ENCODE measurements at places on chromosomes 4 and X. TPM values are rescaled to one million over a fixed set of nuclear protein-coding genes. Genes with fewer than 3 reads are reported as not detected.

GRCh38 chr4:52751487-52751911, 274 bp upstream of the ERVMER34-1 start:
- H3K27me3 ChIP-seq = no peaks in the 10 kb centered on the region
- no peaks in the 10 kb centered on the region for H3K4me1 ChIP-seq
- H3K27ac ChIP-seq = peak overlapping the region; percentile 64

ODAPH gene
- not detected for total RNA-seq

TBC1D8B gene
- 5.3 TPM for total RNA-seq

SPANXA1 gene
- total RNA-seq = not detected

DNA sequence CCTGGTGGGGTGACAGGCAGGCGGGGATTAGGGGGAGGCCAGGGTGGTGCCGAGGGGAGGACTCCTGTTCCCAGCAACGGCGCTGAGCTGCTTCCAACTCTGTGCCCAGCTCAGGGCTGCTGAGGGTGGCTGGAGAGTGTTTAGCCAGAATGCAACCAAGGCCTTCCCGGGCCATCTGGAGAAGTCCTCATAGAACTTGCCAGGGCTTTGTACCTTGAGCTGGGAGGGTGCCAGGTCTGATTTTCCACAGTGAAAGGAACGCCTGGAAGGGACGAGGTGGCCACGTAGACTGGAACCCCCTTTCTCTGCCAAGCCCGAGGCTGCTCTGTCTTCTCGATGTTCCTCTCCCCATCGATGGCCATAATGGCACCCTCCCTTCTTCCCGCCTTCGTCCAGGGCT, 57.0 kb upstream of the GPR78 start:
- no peaks in the 10 kb centered on the region for H3K4me1 ChIP-seq
- no peak overlapping the region for H3K4me3 ChIP-seq
- no peaks in the 10 kb centered on the region for H3K36me3 ChIP-seq
- no peaks in the 10 kb centered on the region for H3K27me3 ChIP-seq
- H3K27ac ChIP-seq = no peak overlapping the region

DNA sequence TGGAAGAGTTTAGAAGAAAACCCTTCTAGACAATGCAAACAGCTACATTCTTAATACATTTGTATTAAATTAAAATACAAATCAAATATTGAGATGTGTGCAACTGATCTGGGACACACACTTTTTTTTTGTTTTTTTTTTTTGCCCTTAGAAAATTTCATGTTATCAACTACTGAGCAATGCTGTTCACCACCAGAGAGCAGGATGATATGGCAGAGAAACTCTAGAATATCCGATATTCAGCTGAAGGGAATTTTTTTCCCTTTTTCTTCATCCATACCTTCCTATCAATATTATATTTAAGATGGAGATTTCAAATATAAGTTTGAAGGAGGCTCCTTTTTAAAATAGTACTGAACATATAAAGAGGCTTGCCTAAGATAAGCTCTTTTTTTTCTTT, 1.0 kb downstream of the NDST3 start:
- H3K27me3 ChIP-seq = peaks cover 13% of the 10 kb centered on the region
- H3K27ac ChIP-seq = no peak overlapping the region
- no peaks in the 10 kb centered on the region for H3K4me1 ChIP-seq
- H3K4me3 ChIP-seq = no peak overlapping the region

DNA sequence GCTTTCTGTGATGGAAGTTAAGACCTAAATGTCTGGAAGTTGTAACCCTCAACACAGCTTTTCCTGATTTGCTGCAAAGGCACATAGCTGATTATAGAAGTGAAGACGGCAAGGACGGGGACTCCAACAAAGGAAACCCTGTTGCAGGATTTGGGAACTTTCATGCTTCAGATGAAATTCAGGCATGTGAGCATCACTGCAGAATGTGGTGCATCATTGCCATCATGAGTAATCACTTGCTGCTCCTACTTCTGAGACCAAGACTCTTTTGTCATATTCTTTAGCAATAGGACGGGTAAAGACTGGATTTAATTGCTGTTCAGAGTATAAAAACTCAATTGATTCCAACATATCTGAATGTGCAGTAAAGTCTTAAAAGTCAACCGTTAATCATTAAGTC, 35.8 kb downstream of the YIPF6 start:
- no peak overlapping the region for H3K27ac ChIP-seq
- no peaks in the 10 kb centered on the region for H3K4me1 ChIP-seq
- H3K36me3 ChIP-seq = no peaks in the 10 kb centered on the region
- DNase-seq = no peak
- H3K4me3 ChIP-seq = no peak overlapping the region

DNA sequence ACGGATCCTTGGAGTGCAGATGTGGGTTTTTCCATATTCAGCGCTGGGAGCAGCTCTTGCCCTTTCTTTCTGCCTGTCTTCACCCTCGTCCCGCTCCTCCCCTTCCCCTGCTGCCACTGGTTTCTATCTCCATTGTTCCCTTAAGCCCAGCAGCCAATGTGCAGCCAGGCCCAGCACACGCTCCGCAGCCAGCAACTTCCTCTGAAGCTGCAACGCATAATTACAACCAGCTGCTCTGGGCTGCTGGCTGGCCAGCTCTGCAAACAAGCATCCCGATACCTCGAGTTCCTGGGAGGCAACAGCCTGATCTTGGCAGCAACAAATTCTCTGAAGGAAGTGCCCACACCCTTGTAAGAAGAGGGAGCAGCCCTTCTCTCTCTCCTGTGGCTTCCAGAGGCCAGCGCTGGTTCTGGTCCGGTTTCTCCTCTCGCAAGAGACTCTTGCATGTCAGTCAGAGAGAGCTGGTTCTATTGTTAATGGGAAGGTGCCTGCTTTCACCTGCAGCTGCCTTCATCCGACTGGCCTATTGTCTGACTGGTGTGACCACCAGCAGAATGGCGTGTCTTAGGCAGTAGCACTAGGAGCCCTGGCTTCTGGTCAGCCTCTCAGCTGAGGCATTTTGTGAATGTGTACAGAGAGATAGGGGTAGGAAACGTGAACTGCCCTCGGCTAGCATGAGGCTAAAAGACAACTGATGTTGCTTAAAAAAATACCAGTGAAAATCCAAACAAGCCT, 83.8 kb upstream of the MAML3 start:
- peak; percentile 54 for DNase-seq
- H3K27me3 ChIP-seq = no peaks in the 10 kb centered on the region
- H3K4me3 ChIP-seq = peak overlapping the region; percentile 53
- H3K27ac ChIP-seq = peak overlapping the region; percentile 88
- H3K4me1 ChIP-seq = peaks cover 6% of the 10 kb centered on the region

SPON2 gene
- 35.3 TPM for total RNA-seq

Data from breast epithelium (tissue), 4 donors.